ENCODE measurements at places on chromosomes 7 and 10.

GRCh38 chr10:103199488-103199887 is 6.4 kb upstream of the NT5C2 start:
- DNase-seq: no peak

DNA sequence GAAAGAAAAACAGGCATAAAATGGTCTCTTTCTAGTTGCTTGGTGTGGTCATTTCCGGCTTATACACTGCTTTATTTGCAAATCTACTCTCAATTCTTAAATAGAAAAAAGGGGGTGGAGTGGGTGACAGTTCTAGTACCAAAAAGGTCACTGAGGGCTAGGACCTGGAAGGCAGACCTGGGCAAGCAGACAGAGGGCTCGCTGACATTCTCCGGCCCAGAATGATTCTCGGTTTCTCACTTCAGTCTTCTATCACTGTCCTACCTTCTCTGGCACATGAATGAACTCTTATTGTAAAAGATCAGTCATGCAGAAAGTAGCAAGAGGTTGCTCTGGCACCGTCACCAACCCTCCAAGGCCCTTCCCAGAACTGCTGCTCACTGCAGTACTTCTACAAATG is 54.0 kb downstream of the MALSU1 start:
- DNase-seq: no peak

DNA sequence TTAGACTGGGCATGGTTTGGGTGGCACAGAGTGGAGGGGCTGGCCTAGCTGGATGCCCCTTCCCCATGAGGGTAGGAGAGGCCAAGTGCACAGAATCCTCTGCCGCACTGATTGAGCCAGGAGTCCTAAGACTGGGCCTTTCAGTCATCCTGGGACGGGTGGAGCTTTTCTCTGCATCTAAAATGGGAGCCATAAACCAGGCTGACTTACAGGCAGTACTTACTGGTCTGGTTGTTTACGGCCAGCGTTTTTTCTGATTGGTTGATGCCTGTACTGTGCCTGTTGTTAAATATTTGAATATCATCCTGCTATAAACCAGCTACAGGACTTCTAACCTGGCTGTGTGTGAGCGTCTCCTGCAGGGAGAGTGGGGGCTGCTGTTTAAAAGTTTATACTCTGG is 107.8 kb downstream of the CDH23 start:
- DNase-seq: no peak

DNA sequence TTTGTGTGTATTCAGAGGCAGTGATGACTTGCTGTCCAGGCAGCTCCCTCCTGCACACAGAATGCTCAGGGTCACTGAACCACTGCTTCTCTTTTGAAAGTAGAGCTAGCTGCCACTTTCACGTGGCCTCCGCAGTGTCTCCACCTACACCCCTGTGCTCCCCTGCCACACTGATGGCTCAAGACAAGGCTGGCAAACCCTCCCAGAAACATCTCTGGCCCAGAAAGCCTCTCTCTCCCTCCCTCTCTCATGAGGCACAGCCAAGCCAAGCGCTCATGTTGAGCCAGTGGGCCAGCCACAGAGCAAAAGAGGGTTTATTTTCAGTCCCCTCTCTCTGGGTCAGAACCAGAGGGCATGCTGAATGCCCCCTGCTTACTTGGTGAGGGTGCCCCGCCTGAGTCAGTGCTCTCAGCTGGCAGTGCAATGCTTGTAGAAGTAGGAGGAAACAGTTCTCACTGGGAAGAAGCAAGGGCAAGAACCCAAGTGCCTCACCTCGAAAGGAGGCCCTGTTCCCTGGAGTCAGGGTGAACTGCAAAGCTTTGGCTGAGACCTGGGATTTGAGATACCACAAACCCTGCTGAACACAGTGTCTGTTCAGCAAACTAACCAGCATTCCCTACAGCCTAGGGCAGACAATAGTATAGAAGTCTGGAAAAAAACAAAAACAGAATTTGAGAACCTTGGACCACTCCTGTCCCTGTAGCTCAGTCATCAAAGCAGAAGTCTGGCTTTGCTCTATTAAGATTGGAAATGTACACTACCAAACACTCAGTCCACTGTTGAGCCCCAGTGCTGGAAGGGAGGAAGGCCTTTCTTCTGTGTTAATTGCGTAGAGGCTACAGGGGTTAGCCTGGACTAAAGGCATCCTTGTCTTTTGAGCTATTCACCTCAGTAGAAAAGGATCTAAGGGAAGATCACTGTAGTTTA is 15.8 kb downstream of the SCD start:
- DNase-seq: no peak

DNA sequence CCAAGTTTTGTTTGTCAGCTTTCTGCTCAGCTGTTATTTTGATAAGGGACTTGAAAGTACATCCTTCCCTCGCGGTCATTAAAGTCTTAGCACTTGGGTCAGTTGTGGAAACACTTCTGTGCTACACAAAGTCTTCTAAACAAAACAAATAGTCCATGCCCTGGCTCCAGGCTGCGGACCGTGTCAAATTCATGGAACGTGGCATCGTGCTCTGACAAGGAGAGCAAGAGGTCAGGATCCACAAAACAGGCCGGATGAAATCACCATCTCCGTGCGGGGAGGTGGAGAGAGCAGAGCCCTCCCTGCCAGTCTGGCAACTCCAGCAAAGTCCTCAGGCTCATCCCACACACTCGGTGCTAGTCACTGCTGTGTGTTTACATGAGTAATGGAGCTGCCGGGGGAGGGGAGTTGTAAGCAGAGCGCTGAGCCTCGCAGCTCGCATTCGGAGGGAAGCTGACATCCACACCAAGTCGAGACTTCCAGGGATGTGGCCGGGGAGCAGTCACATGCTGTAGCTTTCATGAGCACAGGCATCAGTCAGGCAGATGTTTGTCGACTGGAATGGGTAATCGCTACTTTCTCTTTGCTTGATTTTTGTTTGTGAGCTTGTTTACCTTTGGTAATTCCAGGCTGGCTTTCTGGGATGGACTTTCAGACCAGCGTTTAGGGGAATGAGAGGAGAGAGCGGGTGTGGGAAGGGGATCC is 147.6 kb downstream of the ARID5B start:
- DNase-seq: peak; percentile 64

DNA sequence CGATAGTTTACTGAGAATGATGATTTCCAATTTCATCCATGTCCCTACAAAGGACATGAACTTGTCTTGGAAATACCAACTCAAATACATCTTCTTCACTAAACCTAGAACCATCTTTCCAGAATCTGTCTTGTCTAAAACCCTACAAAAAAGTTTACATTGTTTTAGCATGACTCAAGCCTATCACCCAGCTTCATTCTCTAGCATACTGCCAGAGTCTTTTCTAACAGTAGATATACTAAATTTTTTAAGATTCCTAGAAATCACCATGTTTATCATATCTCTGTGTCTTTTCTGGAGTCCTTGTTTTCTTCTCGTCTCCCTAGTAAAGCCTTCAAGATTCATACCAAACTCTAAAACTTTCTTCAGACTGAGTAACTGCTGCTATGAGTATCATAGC is 129.7 kb downstream of the SEMA3E start:
- DNase-seq: no peak

DNA sequence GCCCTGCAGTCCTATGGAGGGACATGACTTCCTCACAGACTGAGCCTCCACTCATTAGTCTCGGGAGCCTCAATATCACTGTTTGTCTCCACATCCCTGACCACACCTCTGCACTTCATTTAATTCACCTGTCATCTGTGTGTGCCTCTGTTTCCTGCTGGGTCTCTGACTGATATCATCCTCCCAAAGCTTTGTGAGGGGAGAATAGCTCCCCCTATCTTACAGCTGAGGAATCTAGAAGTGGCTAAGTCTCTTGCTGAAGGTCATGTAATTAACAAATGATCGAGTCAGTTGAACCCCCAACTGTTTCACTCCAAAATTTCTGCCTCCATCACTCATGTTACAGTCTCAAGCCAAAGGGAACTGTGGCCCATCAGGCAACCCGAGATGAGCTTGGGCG is 5.5 kb upstream of the CPXM2 start:
- no peak for DNase-seq

DNA sequence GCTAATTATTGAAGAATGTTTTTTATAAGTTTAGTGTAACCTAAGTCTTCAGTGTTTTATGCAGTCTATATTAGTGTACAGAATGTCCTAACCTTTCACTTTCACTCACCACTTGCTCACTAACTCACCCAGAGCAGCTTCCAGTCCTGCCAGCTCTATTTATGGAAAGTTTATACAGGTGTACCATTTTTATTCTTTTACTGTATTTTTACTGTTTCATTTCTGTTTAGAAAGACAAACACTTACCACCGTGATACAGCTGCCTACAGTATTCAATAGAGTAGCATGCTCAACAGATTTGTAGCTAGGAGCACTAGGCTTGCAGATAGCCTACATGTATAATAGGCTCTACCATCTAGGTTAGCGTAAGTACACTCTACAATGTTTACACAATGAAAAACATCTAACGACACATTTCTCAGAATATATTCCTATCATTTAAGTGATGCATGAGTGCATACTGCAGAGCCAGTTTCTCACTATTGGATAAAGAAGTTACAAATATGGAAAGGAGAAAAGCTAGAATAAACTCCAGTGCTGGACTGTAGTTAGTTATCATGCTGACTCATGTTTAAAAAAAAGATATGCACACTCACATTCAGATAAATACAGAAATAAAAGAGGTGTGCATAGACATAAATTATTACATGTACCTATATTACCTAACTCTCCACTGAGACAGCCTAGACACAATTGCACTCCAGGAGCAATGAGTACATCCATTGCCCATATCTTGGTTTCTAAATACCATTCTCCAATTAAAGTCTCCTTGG is 30.4 kb downstream of the STEAP1B start:
- DNase-seq: no peak

DNA sequence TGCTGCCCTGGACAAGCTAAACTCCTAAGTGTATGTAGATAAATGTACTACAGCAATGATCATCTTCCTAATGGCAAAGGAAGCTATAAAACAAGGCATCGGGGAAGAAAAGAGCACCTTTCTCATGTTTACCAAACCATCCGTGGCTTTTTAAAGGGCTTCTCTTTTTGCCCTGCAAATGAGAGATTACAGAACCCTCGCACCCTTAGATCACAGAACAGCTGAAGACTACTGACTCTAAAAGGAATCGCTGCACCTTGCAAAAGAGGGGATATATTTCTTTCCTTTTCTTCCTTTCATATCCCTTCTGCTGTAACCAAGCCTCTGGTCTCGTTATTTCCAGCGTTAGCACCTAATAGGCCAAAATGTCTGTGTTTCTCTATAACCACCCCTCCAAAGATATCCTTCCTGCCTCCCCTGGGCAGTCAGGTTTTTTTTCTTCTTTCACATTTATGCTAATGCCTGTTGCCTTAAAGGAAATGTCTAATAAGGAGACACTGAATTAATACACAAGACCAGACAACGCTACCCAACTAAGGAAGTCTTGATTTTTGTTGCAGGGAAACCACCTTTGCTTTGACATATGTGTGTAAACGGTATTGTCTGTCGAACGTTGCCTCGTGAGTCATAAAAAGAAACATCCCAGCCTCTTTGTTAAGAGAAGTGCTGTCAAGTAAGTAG is 10.5 kb downstream of the ST8SIA6 start:
- DNase-seq: no peak

- DNase-seq: no peak
Observed at GRCh38 chr7:131057015-131057793, 270.5 kb upstream of the MKLN1 start.

GRCh38 chr7:73451780-73452398 is 18.3 kb downstream of the FZD9 start:
- DNase-seq: no peak

GRCh38 chr10:29610876-29611647 is 23.7 kb downstream of the SVIL start:
- DNase-seq: no peak

DNA sequence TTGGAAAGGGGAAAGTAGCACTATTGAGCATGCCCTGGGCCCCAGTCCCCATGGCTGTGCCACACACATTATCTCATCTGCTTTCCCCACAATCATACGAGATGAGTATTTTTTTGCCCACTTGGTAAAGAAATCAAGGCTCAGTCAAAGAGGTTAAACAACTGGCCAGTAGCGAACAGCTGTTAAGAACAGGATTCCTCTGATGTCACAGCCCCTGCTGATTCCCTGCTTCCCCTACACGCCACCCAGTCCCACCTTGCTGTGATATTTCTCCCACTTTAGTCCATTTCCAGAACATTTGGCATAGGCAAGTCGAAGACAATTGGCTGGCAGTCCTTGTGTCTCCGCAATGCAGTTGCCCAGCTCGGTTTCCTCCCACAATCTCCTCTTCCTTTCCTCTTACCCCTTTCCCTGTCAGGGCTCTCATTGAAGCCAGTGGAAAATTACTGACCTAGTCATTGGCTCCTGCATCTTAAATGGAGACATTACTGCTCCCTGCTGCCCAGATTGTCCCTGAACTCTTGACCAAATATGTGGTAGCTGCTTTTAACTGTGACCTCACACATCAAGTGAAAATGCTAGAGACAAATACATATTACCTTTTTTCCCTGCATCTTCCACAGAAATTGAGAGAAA is 56.5 kb upstream of the EEPD1 start:
- no peak for DNase-seq

DNA sequence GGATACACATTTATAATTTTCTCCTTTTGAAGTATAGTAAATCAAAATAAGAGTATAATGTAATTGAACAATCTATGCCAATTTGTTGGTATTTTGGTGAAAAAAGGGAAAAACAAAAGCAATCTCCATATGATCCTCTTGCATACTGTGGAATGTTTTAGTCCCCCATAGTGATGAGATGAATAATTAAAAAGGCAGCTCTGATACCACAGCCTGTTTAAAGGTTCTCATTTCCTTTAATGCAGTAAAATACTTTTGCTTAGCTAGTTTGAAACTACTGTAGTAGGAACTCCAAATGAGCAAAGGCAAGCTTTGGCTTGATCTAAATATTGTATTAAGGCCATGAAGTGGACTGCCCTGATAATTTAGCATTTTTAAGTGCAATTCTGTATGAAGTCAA is 77.6 kb downstream of the VTI1A start:
- no peak for DNase-seq

DNA sequence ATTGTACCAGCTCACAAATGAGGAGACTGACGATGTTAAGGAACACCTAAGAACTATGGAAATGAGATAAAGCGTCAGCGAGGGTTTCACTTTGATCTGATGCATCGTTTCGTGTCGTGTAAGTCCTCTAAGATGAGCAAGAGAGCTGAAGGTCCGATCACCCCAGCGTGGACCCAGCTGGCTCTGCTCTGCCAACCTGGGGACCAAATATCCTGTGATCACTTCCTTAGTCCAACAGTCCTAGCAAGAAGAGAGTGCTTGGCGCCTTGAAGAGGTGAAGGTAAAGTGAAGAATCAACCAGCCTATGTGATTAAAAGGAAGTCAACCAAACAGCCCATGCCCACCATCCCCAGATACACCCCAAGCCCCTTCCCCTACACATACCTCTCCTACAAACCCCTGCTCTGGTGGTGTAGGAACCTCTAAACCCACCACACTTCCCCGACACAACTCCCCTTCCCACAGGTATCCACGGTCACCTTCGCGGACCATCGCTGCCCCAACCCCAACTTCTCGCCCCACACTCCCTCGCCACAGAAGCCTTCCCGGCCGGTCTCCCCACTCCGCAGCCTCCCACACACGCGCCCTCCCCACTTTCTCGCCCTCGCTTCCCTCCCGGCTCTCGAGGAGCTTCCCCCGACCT is 722 bp downstream of the UPF2 start:
- DNase-seq: peak; percentile 14

- DNase-seq: no peak
Observed at GRCh38 chr7:156661637-156662036, 21.1 kb downstream of the RNF32 start.

GRCh38 chr10:61869774-61870525 is 31.5 kb upstream of the ARID5B start:
- DNase-seq: no peak
